ENCODE measurements at places on chromosomes 5 and 9.

DNA sequence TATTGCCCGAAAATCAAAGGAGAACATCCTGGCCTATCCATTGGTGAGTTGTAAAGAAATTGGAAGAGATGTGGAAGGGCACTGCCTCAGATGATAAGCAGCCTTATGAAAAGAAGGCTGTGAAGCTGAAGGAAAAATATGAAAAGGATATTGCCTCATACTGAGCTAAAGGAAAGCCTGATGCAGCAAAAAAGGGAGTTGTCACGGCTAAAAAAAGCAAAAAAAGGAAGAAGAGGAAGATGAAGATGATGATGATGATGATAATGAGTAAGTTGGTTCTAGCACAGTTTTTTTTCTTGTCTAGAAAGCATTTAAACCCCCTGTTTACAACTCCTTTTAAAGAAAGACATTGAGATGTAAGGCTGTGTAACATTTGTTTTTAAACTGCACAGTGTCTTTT lies 59.8 kb upstream of the ZBED3 start:
- DNase-seq, result no peak

GRCh38 chr5:29990681-29991080 lies 1202.8 kb upstream of the CDH6 start:
- no peak for DNase-seq

GRCh38 chr5:110718311-110718710 lies 8.2 kb downstream of the TMEM232 start:
- DNase-seq, result no peak

DNA sequence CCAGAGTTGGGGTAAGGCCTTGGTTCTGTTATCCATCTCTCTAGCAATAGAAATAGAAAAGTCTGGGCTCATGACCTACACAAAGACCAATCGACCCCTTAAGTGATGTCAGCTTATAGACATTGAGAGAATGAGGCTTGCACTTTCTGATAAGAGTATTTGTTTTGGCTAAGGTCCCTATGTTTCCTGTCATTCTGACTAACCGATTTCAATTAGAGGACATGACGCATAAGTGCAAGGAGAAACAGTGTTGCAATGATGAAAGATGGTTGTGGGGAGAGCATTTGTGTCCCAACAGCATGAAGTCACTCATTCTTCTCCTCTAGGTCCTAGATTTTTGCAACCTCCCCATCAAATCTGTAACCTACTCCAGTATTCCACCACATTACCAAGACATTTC lies 255.1 kb downstream of the MAT2B start:
- DNase-seq, result peak; percentile 21

DNA sequence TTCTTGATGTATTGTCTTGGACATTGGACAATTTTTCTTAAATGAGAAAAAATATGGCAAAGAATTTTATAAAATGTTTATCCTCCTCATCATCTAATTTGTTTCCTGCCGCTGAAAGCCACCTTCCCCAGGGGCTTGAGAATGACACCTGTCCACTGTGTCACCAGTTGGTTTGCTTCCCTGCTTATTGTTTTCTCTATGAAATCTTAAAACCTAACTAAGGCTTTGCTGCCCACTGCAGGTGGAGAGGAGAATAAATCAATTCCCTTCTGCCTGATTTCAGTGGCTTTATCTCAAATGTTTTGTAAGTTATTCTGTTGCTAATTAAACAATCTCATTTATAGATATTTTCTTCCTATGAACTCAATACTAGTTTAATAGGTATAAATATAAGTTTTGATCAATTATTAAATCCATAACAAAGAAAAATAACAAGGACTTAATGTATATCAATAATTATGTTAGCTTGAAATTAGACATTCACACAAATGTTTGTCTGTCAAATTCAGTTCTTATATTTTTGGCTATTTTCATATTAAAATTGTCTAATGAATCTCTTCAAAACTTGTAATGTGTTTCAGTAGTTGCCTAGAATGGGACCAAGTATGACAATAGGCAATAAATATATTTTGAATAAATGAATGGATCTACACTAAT lies 822.5 kb downstream of the PTPRD start:
- no peak for DNase-seq

DNA sequence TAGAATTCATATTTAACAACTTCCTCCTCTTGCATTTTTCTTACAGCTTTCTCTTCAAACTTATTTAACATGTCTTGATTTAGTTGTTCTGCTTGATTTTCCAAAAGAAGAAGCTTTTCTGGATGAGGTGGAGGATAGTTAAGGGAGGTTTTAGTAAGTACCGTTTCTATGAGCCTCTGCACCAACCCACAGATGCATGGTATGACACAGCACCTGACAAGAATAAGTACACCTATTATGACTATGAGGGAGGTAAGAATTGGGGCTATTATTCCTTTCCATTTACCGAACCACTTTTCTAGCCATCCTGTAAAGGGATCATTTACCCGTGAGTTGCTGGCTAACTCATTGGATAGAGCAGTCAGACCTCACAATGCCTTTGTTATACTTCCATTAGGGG lies 2.5 kb upstream of the HMGCS1 start:
- no peak for DNase-seq

DNA sequence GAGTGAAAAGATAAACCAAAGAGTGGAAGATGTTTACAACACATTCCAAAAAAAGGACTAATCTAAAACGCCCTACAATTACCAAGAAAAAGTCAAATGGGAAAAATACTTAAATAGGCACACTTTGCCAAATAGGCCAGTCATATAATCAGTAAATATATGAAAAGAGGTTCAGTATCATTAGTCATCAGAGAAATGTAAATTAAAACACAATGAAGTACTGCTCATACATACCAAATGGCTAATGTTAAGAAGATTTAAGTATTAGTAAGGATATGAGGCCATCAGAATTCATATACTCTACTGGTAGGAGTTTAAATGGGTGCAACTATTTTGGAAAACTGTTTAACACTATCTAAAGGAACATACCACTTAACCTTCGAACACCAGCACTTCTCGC lies 47.6 kb downstream of the ZDHHC21 start:
- no peak for DNase-seq

- DNase-seq, result no peak
These were observed 10.6 kb upstream of the PARP8 start for GRCh38 chr5:50655810-50656205.

DNA sequence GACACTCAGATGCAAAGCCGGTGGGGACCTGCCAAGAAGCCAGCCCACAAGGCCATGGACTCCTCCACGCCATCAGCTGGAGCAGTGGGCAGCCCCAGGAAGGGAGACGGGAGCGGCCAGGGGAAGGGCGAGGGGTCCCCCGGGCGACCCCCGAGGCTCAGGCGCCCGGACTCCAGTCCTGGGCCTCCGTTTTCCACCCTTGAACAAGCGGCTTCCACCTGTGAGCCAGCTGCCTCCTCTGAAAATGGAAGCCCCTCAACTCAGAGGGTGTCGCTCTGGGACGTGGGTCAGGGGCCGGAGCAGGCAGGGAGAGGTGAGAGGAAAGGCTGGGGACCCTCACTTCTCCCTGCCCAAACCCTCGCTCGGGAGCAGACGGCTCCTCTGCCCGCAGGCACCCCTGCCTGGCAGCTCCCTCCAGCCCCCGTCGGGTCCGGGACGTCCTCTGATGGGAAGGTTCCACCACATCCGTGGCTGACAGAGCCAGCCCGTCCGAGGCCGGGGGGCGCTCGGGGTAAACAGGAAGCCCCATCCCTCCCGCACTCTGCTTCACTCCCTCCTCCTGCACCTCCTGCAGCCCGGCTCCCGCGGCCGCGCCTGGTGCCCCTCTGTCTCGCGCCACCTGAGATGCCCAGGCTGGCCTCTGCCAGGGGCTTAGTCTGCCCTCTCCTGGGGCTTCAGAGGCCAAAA lies 3.7 kb upstream of the EGFL7 start:
- DNase-seq, result no peak

DNA sequence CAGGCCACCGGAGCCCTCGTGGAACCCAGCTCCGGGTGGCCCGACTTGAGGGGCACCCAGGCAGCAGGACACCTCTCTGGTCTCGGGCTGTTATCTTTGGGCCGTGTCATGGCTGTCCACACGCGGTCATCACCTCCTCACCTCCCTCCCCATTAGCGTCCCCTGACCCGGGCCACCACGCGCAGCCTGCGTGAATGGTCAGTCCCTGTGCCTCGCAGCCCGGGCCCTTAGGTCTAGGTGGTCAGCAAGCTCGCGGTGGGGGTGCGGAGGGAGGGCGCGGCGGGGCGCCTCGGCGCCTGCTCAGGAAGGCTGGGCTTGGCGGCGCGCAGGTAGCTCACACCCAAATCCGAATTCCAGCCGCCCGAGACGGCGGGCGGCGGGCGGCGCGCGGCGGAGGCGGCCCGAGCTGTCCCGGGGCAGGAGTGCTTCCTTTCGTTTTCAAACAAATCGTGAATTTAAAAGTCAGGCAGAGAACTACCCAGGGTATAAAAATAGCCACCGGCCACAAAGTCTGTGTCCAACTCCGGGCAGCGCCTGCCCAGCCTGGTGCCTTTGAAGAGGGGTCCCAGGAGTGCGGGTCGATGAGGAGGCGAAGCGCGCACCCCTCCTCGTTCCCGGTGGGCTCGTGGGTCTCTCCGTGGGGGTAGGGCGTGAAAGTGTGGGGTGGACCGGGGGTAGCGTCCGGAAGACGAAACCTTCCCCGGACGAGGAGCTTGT lies 1.0 kb upstream of the RXRA start:
- DNase-seq, result no peak

DNA sequence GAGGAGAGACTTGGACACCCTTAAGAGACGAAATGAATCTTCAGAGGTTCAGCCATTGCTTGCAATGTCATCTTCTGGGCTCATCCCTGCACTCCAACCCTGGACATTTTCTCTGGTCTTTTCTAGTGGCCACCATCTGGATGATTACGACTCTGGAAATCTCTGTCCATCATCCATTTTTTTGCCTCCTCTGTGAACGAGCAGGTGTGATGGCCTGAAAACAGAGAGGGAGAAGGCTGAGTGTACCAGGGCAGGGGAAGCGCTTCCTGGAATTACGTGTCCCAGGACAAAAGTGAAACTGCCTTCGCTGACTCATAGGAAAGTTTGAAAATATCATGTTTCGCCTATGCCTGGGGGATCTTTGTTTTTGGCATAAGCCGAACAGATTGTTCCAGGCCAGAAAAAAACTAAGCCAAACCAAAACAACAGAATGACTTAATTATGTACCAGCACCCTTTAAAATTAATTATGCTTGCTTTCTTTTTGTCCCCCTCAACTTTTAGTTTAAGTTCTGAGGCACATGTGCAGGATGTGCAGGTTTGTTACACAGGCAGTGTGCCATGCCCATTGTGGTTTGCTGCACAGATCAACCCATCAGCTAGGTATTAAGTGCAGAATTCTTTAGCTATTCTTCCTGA lies 31.9 kb downstream of the ANKRD33B start:
- DNase-seq, result peak; percentile 94

DNA sequence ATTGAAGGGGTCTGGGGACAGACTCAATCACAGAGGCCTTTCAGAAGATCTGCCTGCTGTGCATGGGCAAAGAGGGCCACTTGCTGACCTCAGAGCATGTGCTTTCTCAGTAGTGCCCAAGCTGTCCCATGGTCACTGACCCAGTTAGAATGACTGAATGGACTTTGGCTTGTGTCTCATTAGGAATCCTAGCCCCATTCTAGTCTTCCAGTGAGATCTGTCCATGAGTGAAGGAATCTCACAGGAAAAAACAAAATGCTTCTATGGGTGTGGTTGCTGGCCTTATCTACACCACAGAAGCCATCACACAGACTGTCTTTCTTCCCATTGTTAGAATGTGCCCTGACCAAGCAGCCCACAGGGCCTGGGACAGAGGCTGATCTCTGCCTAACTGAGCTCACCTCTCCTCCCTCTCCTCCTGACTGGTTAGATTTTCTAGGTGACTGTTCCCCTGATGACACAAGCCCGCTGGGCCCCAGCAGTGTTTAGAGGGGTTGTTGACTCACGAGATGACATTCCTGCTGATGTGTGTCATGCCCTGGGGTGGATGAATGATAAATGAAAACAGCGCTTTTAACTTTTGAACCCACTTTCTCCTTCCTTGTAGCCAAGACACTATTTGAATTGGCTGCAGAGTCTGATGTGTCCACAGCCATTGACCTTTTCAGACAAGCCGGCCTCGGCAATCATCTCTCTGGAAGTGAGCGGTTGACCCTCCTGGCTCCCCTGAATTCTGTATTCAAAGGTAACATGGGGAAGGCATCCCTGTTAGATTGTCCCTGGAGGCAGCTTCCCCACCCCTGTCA lies 24.8 kb downstream of the TGFBI start:
- peak; percentile 93 for DNase-seq

DNA sequence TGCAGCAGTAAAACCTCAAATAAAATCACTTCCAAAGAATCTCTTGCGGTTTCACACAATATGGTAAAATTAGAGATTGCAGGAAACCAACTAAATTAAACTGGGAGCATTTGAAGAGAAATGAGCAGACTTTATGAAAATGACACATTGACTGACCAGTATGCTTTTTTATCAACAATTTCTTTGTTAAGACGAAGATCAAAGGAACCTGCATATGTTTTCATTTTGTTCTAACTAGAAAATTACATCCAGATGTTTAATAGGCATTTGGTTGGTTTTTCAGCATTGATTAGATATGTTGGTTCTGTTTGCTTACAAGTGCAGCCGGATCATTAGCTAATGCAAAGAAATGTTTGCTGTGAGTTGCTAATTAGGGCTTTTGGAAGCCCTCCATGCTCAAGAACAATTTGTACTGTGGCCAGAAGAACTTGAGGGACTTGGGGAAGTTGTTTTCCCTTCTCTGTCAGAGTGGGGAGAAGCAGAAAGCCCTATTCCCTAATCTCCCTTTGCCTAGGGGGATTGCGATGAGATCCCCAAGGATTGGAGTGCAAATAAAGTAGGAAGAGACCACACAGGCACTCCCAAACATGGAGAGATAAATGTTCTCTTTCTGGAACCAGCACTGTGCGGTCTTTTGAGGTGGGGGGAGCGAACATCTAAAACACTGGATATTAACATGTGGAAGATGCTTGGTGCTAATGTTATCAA lies 4.5 kb upstream of the TLE1 start:
- no peak for DNase-seq

DNA sequence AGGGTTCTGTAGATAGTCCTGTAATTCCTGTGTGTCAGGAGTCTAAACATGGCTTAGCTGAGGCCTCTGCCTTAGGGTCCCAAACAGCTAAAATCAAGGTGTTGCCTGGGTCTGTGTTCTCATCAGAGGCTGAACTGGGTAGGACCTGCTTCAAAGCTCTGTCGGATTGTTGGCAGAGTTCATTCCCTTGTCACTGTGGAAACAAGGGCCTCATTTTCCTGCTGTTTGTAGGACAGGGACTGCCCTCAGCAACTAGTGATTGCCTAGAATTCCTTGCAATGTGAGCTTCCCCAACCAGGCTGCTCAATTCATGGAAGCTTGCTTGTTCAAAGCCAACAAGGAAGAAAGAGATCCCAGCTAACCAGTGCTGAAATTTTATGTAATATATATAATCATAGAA lies 283.2 kb downstream of the DNAH5 start:
- no peak for DNase-seq

- no peak for DNase-seq
These were observed 69.6 kb upstream of the ALDH1B1 start for GRCh38 chr9:38322937-38323336.

Measured in SW 1271 (cell line).